OCI-M1 (cell line): ENCODE measurements at places on chromosomes 4 and X.

GRCh38 chr4:152901205-152901604 is 34.9 kb upstream of the FHDC1 start:
- DNase-seq, result no peak

GRCh38 chr4:54493862-54494261 is 163.9 kb upstream of the KIT start:
- DNase-seq, result peak; percentile 45

GRCh38 chrX:276581-277201 is 4.5 kb upstream of the PLCXD1 start:
- DNase-seq, result no peak

DNA sequence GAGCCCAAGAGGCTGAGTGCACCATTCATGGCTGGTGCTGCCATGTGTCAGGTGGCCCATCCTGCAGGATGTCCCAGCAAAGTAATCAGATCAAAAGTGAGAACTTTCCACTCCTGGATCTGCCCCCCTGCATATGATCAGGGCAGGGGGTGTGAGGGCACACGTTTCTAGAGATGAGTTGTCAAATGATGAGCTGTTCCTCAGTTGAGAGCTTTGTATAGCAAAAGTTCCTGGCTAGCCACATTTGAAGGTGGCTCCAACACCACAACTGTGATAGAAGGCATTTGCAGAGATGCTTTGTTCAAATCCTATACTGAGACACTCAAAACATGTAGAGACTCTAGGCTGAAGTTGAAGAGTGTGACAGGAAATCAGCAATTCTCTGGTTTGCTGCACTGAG is 501.8 kb downstream of the BCOR start:
- DNase-seq, result no peak

DNA sequence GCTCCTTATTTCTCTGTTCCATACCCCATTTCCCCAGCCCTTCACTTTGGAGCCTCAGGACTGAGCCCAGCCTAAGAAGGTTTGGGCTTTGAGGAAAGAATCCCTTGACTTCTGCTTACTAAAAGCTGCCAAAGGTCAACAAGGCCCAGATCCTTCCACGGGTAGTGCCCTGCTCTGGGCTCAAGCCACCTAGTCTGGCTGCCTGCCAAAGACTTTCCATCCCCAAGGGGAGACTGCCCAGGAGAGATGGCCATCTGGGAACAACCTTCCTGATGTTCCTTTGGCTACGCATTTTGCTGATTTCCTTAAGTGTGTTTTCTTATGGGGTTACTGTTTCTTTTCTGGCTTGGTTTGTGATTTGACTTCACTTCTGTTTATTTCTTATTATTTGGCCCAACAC is 49.8 kb upstream of the NDP start:
- DNase-seq, result no peak

DNA sequence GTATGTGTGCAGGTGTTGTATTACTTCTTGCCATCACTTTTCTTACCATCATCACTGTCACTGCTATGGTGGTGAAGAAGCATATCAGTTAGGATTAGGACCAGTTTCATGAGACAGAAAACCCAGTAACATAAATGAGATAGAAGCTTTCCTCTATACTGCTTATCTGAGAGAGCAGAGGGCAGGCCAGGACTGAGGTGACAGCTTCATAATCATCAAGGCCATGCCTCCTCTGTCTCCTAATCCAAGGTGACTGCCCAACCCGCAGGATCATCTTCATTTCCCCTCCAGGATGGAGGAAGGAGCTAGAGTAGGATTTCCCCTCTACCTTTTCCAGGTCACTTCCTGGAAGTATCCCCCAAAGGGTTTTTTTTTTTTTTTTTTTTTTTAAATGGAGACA is 35.4 kb downstream of the TMEM131L start:
- peak; percentile 43 for DNase-seq

GRCh38 chr4:154982187-154983047 is 201.3 kb downstream of the RBM46 start:
- peak; percentile 83 for DNase-seq

DNA sequence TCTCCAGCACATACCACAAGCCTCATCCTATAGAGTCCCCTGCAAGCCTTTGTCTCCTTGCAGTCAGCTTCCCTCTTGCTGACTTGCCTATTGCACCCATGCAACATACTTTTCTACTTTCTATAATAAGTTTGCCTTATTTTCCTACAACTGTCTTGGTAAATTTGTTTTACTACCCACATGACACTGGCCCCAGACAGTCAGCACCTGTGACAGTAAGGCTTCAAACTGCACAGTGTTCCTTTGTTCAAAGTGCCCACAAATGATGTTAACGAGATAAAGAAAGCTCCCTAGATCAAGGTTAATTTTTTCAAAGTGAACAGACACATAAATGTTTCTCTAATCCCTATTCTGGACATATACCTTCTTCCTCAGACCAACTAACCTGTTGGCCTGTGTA is 529.1 kb upstream of the PCDH10 start:
- DNase-seq, result no peak

DNA sequence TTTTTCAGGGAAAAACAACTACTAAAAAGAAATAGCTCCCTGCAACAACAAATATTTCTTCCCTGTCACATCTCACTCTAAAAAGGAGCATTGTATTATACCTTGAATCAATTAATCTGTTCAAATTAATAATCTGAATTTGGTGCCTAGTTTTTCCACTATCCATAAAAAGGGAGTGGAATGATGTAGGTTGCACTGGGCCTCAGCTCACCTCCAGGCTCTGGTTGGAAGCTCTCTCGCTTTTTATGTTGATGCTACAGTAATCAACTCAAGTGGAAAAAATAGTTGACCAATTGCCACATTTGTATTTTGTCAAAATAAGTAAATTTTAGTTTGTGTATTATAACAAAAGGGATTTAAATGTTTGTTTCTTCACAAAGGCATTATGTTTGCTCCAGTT is 126.1 kb downstream of the MAD2L1 start:
- no peak for DNase-seq

- DNase-seq, result no peak
These were observed 46.1 kb downstream of the HTRA3 start for GRCh38 chr4:8315435-8316250.
